ENCODE measurements at places on chromosomes 12 and 14.

DNA sequence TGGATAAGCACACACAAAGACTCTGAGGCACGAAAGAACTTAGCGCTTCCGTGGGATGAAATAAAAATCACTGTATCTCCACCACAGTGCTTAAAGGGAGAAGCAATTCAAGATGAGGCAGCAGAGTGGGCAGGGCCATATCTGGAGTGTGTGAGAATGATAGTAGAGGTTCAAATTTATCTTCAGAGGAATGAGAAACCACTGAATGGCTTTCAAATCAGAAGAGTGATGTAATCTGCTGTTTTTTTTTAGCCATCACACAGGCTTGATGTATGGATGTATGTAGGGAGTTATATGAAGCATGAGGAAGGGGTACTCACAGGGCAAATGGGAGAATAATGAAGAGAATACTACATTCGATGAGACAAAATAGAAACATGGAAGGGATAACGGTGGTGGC, 24.1 kb downstream of the MDGA2 start:
- no peak for DNase-seq

DNA sequence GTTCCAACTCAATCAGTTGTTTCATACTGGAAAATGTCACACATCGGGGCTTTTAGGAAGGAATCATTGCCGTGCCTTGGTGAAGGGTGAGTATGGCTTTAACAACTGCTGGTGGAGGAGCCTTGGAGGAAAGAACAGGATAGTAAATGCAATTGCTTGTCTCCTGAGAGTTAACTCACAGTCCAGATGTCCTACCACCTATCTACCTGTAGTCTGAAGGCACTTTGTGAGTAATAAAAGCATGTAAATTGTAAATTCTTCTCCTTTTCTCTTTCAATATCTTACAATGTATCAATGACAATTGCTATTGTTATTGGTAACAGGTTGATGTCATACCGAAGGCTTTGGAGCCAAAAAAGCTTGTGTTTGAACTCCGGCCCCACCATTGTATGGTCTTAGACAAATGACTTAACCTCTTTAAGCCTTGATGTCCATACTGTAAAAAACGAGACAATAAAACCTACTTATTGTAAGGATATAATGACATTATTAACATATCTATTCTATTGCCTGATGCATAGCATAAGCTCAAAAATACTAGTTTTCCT, 397.4 kb downstream of the ADAMTS20 start:
- DNase-seq, result no peak

DNA sequence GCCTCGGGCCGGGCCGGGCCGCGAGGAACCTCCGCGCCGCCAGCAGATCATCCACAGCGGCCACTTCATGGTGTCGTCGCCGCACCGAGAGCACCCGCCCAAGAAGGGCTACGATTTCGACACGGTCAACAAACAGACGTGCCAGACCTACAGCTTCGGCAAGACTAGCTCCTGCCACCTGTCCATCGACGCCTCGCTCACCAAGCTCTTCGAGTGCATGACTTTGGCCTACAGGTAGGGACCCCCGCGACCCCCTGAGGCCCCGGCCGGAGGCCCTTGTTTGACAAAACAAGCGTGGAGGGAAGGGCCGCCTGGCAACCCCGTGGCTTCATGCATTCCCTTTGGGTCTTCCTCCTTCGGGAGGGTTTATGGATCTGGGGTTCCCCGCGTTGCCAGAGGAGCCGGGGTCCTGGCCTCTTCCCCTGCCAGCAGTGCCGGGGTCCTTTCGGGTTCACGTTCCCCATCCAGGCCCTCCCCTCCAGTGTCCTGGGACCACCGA, 526 bp downstream of the MLXIP start:
- DNase-seq, result peak; percentile 50

DNA sequence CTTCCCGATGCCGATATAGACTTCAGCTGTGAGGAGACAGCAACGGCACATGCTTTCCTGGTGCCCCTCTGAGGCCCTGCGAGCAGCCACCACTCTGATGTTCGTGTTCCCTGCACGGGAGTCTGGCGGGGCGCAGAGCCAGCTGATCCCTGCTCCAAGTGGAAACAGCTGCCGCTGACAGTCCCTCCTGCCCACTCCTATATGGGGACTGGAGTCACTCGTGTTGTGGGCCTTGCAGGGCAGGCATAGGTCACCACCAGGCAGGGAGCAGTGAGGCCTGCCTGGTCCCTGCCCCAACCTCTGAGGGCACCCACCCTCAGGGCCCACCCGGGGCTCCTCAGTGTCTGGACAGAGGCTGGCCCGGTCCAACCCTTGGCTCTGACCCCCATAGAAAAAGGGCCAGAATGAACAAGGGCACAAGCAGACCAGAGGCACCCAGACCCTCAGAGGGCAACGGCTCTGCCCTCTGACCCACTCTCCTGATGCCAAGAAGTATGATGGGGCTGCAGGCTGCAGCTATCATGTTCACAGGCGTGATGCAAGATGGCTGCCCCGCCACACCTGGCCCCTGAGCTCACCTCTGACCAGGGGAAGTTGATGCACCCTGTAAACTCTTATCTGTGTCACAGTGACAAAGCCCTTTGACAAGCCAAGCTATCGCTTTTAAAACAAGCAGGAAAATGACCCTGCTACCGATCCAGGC, 181.6 kb downstream of the CALM1 start:
- no peak for DNase-seq

- no peak for DNase-seq
Observed at GRCh38 chr14:54727929-54728328, 161.0 kb downstream of the SAMD4A start.

DNA sequence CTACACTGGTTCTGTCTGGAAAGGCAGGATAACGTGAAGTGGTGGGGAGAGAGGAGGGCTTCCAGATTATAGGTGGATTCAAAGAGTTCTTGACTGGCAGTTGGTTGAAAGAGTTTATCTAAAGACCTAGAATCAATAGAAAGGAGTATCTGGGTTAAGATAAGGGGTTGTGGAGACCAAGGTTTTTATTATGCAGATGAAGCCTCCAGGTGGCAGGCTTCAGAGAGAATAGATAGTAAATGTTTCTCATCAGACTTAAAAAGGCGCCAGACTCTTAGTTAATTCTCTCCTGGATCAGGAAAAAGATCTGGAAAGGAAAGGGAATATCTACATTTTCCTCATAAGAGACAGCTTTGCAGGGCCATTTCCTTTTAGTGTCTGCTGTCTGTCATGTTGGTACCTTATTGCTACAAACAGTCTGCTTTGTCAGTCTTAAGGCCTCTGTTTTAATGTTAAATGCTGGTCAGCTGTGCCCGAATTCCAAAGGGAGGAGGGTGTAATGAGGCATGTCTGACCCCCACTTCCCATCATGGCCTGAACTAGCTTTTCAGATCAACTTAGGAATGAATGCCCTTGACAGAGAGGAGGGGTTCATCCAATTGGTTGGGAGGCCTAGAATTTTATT, 401.3 kb downstream of the FUT8 start:
- no peak for DNase-seq

- DNase-seq, result no peak
Observed at GRCh38 chr12:1436015-1436414, 158.4 kb downstream of the FBXL14 start.

GRCh38 chr12:88578276-88579160, 1.8 kb downstream of the KITLG start:
- peak; percentile 90 for DNase-seq

DNA sequence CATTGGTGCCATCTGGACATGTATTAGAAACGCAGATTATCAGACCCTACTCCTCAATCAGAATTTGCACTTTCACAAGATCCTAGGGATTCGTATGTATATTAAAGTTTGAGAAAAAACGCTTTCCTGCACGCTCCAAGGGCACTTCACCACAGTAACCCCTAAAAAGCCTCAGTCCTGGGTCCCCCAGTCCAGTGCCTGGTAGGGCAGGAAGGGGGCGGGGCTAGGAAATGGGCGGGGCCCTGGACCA, 369 bp downstream of the DEPDC4 start:
- no peak for DNase-seq

GRCh38 chr14:53528185-53528671, 375.1 kb upstream of the DDHD1 start:
- DNase-seq, result no peak

DNA sequence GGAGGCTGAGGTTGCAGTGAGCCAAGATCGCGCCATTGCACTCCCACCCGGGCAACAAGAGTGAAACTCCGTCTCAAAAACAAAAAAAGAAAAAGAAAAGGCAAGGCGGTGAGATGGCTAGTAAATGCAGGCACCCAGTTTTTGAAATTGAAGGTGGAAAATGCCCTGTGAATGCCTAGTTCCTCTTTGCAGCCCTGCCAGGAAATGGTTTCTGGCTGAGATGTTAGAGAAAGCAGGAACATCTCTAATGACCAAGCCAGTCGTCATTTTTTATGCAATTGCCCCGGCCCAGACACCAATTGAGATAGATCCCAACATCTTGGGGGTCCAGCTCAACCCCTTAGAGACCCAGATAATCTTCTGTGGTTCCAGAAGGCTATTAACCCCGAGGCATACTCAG, 17.0 kb downstream of the SLC8A3 start:
- DNase-seq, result no peak

DNA sequence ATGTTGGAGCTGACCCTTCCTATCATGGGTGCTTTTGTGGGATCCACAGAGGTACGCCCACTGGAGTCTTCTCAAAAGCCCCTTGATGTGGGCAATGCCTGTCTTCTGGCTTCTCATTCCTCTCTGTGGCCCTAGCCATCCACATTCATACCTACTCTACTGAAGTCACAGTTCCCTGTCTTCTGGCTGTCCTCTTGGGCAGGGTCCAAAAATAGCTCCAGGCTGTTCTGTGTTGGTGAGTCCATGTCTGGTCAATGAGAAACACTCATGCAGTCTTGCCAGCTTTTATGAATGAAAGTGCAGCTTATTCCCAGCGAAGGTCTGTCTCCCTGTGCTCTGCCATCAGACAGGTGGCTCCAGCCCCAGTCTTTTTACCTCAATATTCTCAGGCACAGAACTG, 135.9 kb upstream of the MDM1 start:
- DNase-seq, result no peak

GRCh38 chr12:46553266-46553665, 180.7 kb upstream of the SLC38A2 start:
- DNase-seq, result no peak
